ENCODE measurements at places on chromosomes 4 and X.

GRCh38 chr4:97330917-97331316 lies 812.4 kb downstream of the STPG2 start:
- ATAC-seq, result no peak

DNA sequence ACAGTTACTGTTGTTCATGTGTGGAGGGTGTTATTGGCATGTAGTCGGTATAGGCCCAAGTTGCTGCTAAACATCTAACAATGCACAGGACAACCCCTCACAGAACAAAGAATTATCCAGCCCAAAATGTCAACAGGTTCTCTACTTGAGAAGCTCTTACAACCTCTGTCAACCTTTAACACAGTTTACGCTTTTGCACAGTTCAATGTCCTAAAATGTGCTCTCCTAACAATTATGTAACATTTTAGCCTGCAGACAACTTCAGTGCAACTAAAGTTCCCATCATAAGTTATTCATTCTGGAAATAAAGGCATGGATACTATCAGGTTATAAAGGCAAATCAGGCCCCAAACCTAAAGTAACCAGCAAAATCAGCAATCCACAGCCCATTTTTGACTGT lies 66.2 kb downstream of the ASB9 start:
- no peak for ATAC-seq

DNA sequence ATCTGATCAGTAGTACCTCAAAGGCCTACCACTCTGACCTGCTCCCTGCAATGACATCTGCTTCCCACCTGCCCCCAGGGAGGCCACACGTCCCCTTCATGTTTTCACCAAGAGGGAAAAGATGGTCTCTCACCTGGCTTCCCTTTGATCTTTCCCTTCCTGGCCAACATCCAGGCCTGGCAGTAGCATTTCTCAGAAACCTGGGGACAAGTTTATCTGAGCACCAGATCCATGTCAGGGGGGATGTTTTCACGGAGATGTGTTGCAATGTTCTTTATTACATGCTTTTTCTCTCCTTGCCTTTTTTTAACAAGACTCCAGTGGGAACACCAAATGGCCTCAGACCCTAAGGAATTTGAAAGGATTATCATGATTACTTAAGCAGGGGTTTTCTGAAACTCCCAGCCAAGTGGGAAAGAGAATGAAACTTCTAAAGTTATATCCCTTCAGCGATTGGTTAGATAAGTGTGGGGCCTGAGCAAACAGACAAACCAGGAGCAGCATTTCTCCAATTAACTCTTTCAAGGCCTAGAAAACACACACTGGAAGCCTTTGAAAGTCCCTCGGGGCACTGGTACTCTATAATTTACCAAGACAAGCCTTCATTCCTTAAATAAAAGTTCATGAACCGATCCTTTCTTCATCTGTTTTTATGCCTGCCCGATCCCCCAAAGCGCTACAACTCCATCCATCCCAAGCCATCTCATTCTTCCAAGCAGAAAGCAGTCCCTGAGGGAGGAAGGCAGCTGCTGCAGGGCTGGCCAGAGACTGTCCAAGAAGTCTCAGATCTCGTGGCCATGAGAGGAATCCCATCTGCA lies 94.1 kb downstream of the BCOR start:
- ATAC-seq, result no peak

- no peak for ATAC-seq
These were observed 4.9 kb upstream of the ABCG2 start for GRCh38 chr4:88163336-88163735.

DNA sequence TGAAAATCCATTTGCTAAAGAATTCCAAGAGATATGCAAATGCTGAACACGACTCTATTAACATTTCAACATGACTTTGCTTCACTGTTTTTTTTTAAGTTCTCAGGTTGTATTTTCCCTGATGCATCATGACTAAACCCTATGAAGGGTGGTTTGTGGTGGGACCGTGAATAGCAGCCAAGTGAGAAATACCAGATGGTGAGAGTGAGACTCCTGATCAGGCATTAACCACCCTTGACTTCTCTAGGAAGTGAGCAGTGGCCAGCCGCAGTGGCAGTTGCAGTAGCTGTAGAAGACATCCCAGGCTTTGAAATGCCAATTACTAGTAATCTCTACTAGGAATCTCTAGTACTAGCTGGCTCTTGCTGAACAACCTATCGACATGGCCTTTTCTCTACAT lies 383.4 kb downstream of the FAM133A start:
- no peak for ATAC-seq

- ATAC-seq, result peak; percentile 74
These were observed at the start of gene GPRASP1 for GRCh38 chrX:102651242-102652011. TSS of gene GPRASP1 (plus strand) at chrX:102651483. CDS start at chrX:102653914, 2,431 bp downstream.

GRCh38 chr4:181085557-181085956 lies 1157.6 kb upstream of the TENM3 start:
- ATAC-seq, result no peak

DNA sequence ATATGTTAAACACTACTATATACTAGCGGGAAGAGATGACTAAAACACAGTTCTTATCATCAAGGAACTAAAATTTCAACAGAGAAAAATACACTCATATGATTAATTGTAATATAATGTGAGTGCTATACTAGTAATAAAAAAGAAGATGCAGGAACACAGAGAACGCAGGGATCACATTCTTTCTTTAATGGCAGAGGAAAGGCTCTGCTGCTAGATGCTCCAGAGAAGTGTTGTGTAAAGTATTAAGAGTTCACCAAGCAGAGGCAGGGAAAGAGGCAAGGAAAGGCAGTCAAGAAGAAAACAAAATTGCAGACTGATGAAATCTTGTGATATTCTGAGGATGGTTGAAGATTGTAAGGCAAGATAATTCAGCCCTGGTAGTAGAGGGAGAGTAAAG lies 394.7 kb downstream of the PDGFC start:
- ATAC-seq, result no peak

GRCh38 chrX:95762716-95763115 lies 921.9 kb upstream of the DIAPH2 start:
- no peak for ATAC-seq

DNA sequence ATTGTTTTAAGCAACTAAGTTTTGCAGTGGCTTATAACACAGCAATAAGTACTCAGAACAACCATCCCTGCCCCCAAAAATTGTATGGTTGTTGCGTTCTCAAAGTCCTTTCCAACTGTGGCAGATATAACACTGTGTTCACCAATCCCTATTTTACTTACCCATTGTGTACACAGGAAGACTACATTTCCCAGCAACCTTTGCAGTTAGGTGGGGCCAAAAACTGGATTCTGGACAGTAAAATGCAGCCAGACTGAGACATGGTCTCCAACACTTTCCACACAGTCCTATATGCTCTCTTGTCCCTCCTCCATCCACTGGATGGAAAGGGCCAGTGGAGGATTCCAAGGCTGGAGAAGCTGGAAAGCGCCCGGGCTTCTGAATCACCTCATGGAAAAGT lies 523.6 kb downstream of the BCOR start:
- ATAC-seq, result no peak
